ENCODE measurements at places on chromosomes 7 and 10.

DNA sequence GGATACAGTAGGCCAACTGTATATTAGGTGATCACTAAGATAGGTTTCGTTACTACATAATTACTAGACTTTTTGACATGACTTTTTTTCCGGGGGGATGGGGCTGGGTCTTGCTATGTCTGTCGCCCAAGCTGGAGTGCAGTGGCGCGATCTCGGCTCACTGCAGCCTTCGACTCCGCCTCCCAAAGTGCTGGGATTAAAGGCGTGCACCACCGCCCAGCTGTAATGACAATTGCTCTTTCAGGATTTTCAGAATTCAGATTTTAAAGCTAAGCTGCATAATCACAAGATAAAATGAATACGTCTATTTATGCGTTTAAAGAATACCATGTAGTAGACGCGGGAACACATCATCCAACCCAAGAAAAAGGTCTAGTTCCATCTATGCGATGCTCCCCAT is 982 bp downstream of the IDI1 start:
- no peak for DNase-seq

DNA sequence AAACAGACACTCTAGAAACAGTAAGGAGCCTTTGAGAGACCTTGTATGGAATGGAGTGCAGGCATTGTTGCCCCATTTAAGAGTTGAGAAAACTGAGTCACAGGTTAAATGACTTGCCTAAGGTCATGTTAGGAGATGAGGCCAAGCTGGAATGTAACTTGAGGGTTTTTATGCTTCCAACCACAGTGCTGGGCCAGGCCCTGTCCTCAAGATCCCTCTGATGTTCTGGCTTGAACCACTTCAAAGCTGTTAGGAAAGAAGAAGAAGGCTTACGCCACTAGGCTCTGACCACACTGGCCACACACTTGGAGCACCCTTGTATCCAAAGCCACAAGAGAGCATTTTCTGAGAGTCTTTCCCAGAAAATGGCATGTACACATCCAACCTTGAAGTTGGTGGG is 42.7 kb downstream of the PLAU start:
- DNase-seq, result no peak

DNA sequence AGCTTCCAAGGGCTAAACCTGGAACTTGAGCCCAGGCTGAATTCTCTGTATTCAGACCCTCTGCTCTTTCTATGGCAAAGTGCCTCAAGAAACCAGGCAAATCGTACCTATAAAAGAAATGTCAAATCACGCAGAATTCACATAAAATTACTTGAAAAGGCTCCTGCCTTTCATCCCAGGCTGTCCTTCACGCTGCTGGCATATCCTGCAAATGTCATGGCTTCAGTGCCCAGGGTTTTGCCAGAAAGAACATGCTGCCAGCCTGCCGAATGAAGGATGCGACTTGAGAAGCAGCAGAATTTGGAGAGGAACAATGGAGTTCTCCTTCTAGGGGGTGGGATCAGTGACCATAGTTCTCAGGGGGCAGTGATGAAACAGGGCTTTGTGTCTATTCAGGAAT is 602.5 kb upstream of the GALNT17 start:
- DNase-seq, result no peak

- DNase-seq, result no peak
Observed at GRCh38 chr10:118290471-118290995, 51.6 kb downstream of the FAM204A start.

- DNase-seq, result peak; percentile 60
Observed at GRCh38 chr7:91416155-91416865, 152.1 kb downstream of the FZD1 start.

GRCh38 chr7:45118889-45119331 is 7.4 kb upstream of the TBRG4 start:
- DNase-seq, result no peak

- peak; percentile 85 for DNase-seq
Observed at GRCh38 chr10:93462881-93463280, 19.3 kb downstream of the MYOF start.

GRCh38 chr7:108308903-108309302 is 147.3 kb downstream of the NRCAM start:
- DNase-seq, result no peak

- peak; percentile 72 for DNase-seq
Observed at GRCh38 chr10:84308481-84309304, 19.7 kb upstream of the CCSER2 start.

- peak; percentile 31 for DNase-seq
Observed at GRCh38 chr7:24971333-24972165, 8.4 kb downstream of the OSBPL3 start.

DNA sequence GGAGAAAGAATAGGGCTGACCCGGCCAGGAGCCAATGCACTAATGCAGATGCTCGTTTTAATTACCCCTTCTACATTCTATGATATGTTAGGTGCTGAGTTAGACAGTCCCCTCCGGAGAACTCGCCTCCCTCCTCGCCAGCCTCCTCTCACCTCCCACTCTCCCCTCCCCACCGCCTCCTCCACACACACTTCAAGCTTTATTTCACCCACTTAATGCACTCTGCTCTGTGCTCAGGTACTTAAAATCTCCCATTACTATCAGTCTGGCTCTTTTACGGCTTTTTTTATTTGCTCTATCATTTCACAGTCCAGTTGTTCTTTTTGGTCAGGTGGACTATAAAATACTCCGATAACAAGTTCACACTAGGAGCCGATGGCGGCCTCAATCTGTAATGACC is 231.6 kb downstream of the TEX36 start:
- DNase-seq, result peak; percentile 53

- no peak for DNase-seq
Observed at GRCh38 chr7:117205873-117206272, 117.0 kb downstream of the WNT2 start.

DNA sequence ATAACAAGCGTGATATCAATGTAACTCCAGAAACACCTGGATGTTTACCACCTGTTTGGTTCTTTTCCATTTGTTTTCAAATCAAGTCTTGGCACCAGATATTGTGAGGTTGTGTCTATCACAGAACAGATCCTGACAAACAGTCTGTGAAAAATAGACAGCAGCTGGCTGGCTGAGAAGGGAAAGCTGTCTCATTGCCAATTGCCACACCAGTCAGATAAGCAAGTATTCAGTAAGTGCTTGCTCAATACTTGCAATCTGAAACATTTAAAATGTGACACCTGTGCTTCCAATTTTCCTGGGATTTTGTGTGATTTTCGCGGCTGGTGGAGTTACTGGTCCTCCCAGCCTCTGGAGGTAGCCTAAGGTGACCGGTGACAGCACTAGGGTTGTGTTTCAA is 147.9 kb upstream of the MYO3A start:
- no peak for DNase-seq

DNA sequence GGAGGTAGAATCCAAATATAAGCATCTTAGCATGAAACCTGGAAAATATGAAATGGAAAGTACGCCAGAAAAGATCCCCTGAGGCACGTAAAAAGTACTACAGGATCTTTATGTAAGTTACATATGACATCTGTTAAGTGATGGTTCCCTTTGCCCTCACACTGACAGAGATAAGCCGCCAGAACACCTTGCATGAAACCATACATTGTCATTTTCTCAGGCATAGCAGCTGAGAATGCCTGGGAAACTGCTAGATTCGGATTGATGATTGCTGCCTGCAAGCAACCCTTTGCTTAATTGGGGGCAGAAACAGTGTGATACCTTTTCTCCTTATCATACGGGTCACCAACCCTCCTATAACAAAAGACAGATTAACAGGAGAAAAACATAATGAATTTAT is 826.6 kb upstream of the LRRN3 start:
- no peak for DNase-seq

DNA sequence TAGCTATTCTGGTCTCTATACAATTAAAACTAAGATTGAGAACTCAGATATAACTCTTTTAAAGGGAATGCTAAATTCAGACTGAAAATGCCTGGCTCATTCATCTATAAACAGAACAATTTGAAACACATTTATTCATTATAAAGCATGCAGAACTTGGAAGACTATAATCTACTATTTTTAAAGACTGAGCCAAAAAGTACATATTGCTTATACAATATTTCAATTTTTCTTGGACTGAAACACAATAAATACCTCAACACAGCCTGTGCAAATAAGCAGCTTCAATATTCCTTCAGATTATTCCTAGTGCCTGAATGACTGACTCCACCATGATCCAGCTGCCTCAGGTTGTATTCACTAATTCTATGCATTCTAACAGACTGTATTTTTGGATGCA is 15.5 kb upstream of the PHYH start:
- DNase-seq, result no peak

DNA sequence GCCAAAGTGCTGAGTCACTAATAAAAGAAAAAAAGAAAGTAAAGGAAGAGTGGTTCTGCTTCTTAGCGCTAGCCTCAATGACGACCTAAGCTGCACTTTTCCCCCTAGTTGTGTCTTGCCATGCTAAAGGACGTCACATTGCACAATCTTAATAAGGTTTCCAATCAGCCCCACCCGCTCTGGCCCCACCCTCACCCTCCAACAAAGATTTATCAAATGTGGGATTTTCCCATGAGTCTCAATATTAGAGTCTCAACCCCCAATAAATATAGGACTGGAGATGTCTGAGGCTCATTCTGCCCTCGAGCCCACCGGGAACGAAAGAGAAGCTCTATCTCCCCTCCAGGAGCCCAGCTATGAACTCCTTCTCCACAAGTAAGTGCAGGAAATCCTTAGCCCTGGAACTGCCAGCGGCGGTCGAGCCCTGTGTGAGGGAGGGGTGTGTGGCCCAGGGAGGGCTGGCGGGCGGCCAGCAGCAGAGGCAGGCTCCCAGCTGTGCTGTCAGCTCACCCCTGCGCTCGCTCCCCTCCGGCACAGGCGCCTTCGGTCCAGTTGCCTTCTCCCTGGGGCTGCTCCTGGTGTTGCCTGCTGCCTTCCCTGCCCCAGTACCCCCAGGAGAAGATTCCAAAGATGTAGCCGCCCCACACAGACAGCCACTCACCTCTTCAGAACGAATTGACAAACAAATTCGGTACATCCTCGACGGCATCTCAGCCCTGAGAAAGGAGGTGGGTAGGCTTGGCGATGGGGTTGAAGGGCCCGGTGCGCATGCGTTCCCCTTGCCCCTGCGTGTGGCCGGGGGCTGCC is at the start of gene IL6:
TSS of gene IL6 (plus strand) at position 294 of the 807 bp plus-strand sequence. CDS start at position 357, 63 bp downstream.
- DNase-seq, result peak; percentile 78

DNA sequence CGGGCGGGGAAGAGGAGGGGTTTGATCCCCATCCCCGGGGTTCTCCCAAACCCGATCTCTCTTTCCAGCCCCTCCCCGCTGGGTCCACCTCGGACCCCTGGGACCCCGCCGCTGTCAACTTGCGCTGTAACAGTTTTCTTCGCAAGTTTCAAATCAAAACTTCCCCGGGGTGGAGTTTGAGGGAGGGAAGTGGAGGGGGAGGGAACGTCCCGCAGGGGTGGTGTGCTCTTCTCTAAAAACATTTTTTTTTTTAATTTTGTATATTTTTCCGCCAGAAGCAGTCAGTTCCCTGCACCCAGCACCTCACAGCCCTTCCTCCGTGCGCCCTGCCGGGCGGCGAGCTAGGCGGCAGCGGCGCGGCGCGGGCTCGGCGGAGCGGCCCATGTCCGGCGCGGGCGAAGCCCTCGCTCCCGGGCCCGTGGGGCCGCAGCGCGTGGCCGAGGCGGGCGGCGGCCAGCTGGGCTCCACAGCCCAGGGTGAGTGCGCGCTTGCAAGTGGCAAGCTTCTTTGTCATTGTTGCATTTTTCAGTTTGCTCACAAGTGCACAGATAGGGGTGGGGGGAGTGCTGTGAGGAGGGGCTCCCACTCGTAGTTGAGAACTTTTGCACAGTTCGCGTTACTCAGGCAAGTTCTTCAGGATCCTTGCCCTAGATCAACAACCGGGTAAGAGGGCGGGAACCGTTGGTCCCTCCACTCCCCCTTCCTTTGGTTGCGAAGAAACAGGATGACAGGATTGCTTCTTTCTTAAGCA is 933 bp downstream of the MDFIC start:
- DNase-seq, result no peak

- DNase-seq, result no peak
Observed at GRCh38 chr7:130966246-130967009, 232.4 kb upstream of the KLF14 start.

GRCh38 chr7:104978460-104978859 is 35.5 kb upstream of the KMT2E start:
- DNase-seq, result no peak
